ENCODE measurements at places on chromosomes 1 and 21.
A peak's percentile ranks its signal among the peaks of the same experiment; 100 is the strongest.

DNA sequence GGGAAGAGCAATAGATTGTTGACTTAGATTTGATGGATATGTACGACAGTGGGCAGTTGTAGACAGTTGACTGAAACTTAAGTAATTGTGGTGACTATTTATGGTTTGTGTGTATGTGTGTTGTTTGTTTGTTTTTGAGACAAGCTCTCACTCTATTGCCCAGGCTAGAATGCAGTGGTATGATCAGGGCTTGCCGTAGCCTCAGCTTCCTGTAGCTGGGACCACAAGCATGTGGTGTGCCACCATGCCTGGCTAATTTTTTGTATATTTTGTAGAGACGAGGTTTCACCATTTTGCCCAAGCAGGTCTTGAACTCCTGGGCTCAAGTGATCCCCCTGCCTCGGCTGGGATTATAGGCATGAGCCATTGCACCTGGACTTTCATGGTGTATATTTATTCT is 9.8 kb downstream of the SDHC start:
- DNase-seq: no peak

GRCh38 chr1:107795441-107795840 is 169.5 kb downstream of the VAV3 start:
- no peak for DNase-seq

- DNase-seq: no peak
Observed at GRCh38 chr1:15531003-15531402, 4.4 kb downstream of the DNAJC16 start.

- DNase-seq: no peak
Observed at GRCh38 chr1:26015358-26015757, 6.2 kb upstream of the EXTL1 start.

GRCh38 chr1:234331507-234331906 is 41.7 kb upstream of the COA6 start:
- peak; percentile 28 for DNase-seq

DNA sequence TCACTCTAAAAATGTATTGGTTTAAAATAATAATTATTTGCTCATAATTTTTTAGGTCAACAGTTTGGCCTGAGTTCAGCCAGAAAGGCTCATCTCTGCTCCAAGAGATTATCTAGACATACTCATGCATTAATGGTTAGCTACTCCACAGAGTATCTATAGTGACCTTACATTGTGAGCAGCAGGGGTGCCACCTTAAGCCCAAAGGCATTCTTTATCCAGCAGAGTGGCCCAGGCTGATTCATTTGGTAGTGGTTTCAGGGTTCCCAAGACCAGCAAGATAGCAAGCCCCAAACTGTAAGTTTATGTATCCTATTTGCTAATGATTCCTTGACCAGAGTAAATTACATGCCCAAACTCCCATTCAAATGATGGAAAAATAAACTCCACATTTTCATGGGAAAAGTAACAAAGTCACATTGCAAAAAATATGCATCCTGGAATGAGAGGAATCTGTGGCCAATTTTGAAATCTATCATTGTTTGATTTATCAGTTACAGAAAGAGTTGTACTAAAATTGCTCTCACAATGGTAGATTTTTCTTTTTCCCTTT is 182.6 kb upstream of the KCNK2 start:
- peak; percentile 53 for DNase-seq

- no peak for DNase-seq
Observed at GRCh38 chr1:160238408-160238807, 23.9 kb downstream of the DCAF8 start.

DNA sequence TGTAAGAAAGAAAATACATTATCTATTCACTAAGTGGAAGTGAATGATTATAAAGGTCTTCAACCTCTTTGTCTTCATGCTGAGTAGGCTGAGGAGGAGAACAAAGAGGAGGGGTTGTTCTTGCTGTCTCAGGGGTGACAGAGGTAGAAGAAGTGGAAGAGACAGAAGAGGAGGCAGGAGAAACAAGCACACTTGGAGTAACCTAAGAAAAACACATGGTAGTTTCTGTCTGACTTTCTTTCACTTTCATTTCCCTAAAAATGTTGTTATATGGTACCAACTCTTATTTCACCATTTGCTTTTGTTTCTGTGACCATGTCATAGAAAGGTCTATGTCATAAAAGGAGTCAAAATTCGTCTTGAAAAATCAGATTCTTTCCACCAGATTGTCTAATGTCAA is 696.6 kb upstream of the BRINP3 start:
- no peak for DNase-seq

- no peak for DNase-seq
Observed at GRCh38 chr1:51048670-51049069, 53.4 kb upstream of the C1orf185 start.

- DNase-seq: peak; percentile 49
Observed at GRCh38 chr1:81799939-81800694, 617 bp upstream of the ADGRL2 start.

DNA sequence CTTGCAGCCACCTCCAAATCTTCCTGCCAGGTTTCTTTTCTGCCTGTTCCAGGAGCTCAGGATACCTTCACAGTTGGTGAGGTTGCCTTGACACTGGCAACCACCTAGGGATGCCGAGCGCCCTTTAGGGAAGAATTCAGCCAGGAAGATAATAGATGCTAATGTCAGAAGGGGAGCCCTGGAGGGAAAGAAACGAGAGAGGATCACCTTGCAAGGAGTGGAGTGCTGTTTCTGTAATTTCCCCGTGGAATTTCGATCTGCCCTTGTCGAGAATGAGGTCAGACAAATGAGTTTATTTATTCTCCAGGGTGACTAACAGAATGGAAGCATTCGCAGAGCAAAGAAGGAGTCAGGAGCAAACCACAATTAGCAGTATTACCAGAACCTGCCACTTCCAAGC is 315.8 kb upstream of the KAZN start:
- no peak for DNase-seq

DNA sequence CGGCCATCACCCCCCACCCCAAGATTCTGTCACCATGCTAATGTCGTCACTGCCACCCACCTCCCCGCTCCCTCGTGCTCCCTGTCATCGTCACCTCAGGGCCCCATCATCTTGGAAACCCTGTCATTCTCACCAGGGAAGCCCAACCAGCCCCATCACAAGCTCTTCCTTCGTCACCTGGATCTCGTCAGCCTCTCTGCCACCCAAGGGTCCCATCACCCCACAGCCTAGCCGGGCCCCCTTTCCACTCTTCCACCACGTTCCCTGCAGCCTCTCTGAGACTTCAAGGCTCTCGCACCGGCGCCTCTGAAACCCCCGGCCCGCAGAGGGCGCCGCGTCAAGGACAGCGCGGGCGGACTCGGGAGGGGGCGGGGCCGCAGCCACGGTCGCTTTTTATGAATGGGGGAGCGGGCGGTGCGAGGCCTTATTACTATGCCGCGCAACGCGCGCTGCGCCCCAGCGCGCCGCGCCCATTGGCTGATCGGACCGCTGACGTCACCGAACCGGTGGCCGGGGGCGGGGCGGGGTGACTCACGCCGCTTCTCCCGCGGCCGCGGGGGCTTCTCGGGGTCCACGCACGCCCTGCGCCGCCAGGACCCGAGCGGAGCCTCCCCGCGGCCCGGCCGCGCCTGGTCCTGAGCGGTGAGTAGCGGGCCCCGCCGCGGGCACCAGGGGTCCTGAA is at the start of gene GPR3:
Gene GPR3, plus strand, starts transcription at position 527 of the 682 bp plus-strand sequence. CDS start 1,177 bp downstream, outside the sequence.
- DNase-seq: peak; percentile 94

GRCh38 chr1:203996126-203996525 is 76.8 kb upstream of the SOX13 start:
- DNase-seq: no peak

DNA sequence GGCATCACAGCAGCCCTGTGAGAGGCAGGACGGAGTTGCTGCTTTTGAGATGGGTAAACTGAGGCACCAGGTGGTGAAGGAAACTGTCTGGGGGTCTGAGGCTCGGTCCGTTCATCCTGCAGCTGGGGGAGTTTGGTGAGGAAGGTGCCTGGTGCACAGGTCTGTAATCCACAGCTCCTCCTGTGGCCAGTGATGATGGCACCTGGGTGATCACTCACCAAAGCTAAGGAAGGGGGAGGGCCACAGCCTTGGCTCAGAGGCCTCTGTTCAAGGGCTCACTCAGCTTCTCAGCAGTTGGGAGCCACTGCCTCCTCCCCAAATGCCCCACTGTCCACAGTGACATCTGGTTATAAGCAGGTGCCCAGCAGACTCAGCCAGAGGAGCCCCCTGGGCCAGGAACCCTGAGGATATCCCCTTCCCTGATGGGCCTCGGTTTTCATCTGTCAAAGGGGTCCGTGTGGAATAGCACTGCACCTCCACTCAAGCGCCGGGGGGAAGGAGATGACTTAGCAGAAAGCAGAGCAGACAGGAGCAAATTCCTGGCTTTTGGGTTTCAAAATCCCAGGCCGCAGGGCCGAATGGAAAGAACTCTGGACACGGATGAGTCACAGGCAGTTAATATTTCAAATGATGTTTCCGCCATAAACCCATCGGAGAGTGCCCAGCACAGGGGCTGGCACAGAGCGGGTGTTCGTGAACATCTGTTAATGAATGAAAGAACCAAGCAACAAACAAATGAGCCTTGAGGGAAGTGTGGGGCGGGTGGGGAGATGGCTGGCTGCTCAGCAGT is 82.8 kb downstream of the DMRTB1 start:
- DNase-seq: peak; percentile 91

DNA sequence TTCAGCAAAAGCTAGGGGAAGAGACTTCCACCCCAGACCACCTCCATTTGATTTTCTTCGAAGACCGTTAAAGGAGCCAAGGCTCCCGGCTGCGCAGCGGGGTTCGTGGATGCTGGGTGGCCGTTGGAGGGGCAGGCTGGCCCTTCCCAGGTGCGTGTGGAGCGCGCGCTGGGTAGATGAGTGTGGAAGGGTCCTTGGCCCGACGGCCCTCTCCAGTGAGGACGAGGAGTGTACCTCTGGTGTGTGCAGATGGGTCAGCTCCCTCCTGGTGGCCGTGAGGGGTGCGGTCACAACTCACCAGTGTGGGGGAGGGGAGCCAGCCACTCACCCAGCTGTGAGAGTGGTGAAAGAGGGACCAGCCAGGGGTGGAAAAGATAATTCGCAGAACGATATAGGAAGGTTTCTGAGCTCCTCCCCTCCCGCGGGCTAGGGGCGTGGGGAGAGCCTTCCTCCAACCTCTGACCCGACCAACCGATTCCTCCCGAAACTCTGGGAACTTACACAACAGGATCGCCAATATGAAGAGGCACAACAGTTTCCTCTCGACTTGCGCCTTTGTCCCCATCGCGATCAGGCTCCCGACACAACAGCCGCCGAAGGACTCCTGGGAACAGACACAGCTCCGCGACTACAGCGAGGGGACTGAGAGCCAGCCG is at the start of gene F11R:
Gene F11R, minus strand, starts transcription at position 644 of the 656 bp plus-strand sequence. Its CDS starts 79 bp downstream, at position 565.
- DNase-seq: peak; percentile 42

DNA sequence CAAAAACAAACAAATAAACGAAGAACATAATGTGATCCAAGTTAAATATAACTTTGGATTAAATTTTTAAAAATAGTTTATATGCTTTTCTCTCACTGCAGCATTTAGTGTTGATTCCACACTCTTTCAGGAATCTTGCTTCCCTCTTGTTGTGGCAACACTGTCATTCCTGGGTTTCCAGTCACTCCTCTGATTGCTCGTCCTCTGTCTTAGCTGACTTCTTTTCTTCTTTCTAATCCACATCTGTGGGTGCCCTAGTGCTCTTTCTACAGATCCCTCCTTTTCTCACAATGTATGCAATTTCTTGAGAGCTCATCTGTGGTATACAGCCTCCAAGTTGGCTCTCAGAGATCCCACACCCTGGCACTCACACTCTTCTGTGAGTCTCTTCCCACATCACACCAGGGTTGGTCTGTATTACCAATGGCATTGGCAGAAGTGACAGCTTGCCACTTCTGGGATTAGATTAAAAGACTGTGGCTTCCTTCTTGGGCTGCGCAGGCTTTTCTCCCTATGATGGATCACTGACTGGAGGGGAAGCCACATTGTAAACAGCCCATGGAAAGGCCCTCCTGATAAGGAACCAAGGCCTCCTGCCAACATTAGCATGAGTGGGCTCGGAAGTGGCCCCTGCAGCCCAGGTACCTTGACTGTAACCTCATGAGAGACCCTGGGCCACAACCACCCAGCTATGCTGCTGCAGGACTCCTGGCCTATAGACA is 11.5 kb upstream of the MYOC start:
- DNase-seq: no peak

- DNase-seq: no peak
Observed at GRCh38 chr1:32178380-32179192, 889 bp upstream of the TXLNA start.

DNA sequence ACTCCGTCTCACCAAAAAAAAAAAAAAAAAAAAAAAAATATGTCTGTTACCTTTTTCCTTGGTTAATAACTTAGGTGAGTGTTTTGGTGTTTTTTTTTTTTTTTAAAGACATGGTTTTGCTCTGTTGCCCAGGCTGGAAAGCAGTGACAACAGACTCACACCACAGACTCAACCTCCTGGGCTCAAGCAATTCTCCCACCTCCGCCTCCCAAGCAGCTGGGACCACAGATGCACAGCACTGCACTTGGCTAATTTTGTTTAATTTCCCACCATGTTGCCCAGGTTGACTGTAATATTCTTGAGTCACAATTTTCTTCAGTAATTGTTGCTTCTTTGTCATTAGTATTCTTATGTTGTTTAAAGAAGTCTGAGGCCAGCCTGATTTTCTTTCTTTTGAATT is 149.2 kb upstream of the SYT6 start:
- DNase-seq: no peak

GRCh38 chr21:45318556-45319404 is 31.1 kb upstream of the POFUT2 start:
- DNase-seq: peak; percentile 97

DNA sequence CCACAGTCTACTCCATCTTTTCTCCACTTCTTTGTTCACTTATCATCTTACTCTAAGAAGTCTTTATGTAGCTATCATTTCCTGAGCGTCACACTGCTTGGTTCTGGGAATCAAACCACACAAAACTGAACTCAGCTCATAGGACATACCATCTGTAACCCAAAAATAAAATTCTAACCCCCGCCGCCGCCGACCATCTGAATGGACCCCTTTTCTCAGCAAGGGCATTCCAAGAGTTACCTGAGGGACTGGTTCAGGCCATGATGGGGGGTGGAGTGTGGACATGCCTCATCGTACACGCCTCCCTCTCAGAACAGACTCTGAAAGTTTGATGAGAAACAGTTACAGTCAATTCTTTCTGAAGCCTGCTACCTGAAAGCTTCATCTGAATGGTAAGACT is 12.6 kb upstream of the CHI3L2 start:
- no peak for DNase-seq

DNA sequence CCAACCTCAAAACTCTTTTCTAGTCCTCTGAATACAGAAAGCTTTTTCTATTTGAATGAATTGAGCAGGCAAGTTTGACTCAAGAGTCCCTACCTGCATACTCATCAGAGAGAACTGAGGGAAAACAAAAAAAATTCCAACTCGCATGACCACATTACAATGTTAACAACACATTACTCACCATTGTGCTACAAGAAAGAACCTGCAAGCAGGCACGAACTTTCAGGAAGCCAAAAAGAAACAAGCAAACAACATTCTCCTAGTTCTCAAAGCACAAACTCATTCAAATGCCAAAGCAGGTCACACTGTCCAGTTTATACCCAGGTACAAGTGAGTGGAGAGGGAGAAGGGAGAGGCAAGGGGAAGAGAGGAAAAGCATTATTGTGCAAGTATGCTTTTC is 14.6 kb downstream of the OTUD7B start:
- peak; percentile 86 for DNase-seq

DNA sequence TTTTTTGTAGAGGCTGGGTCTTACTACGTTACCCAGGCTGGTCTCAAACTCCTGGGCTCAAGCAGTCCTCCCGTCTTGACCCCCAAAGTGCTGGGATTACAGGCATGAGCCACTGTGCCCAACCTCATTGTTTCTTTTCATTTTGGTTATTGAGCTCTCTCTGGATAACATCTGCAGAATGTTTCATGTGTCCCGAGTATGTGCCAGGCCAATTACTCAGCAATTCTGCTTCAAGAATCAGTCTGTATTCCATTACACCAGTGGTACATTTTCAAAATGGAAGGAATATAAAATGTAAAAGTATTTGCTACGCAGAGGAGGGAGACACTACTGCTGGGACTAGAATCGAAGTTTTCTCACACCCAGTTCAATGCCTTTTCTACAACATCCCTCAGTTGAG is 1.7 kb upstream of the ELOA start:
- DNase-seq: no peak

Measured in ELR (cell line).